ENCODE measurements at places on chromosomes 7 and 10.

DNA sequence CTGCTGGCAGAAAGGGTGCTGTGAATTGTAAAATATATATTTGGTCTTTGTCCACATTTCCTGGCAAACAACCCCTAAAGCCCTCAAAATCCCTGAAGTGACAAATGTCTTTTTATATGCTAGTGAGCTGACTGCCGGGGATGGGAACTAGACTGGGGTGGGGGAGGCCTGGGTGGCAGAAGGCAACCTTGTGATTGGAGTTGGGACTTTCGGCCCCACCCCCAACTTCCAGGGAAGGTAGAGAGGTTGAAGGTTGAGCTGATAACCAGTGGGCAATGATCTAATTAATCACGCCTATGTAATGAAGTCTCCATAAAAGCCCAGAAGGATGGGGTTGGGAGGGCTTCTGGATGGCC lies 2.7 kb downstream of the EPHA1 start:
- DNase-seq = no peak

DNA sequence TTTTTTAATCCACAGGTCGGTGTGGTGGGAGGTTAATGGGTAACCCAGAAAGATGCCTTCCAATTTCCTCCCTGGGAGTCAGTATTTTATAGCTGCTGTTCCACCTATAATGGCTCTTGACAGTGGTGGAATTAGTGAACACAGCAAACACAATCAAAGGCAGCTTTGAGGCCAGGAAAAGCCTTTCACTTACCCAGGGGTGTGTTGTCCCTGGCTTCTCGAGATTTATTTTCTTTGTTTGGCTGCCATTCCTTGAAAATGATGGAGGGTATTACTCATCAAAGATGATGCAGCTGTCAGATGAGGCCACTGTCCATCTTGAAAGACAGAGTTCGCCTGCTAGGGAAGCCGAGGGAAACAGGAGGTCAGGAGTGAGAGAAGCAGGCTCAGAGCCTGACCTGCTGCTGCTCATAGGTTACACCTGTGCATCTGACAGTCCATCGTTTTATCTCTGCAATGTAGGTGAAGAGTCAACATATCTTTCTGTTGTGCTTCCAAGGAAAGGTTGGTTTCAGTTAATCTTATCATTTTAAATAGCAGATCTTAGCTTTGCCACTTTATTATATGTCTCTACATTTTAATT lies 221.6 kb downstream of the XPNPEP1 start:
- no peak for DNase-seq

GRCh38 chr10:61653699-61654098 lies 9.0 kb upstream of the CABCOCO1 start:
- DNase-seq = no peak

- no peak for DNase-seq
Observed at GRCh38 chr7:50554431-50555322, 10.5 kb downstream of the DDC start.

- DNase-seq = no peak
Observed at GRCh38 chr10:48235501-48235900, 39.0 kb downstream of the FRMPD2 start.

GRCh38 chr7:150524018-150524417 lies 9.3 kb downstream of the GIMAP7 start:
- DNase-seq = no peak

DNA sequence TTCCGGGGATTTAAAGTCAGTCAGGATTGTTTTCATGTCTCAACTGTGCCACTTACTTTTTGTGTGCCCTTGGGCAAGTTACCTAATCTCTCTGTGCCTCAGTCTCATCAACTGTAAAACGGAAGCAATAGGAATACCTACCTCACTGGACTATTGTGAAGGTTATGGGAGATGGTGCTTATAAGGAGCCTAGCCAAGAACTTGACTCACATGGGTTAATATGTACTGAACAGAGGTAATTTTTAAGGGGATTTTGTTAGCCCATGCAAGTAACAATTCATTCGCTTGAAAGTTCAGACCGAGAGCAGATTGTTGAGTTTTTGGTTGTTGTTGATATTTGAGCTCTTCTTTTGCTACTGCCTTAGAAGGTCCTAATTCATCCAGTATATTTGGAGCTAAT lies 202.9 kb downstream of the ZNF365 start:
- no peak for DNase-seq

DNA sequence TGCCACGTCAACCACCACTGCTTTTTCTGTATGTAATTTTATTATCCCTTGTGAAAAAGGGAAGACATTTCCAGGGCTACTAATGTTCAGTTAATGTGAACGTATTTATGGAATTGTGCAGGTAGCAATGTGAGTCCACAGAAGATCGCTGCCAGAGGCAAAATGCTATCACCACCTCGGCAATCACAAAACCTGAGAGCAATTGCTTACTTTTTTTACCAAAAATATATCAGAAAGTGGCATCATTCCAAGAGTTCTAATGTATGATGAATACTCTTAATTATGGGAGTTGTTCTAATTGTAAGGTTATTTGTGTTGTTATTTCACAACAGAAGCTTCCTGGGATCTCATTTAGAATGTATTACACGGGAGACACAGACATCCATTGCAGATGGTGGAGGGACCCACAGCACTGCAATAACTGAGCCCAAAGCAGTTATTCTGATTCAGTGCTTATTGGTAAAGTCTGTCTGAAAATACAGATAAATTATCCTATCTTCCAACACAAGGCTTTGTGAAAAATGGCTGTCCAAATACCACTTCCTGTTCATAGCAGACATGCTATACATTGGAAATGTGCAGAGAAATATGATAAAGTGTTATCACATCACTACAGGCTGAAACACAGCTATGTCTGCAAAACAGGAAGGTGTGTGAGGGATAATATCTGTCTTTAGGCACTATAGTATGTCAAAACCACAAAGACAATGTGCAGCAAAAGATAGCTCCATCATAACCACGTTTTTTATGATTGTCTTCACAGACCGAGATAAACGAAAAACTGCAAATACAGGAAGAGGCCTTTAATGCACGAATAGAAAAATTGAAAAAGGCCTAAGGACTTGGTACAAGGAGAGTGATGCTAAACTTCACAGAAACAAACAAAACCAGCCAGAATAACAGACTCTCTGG lies 102.7 kb downstream of the CABCOCO1 start:
- no peak for DNase-seq

DNA sequence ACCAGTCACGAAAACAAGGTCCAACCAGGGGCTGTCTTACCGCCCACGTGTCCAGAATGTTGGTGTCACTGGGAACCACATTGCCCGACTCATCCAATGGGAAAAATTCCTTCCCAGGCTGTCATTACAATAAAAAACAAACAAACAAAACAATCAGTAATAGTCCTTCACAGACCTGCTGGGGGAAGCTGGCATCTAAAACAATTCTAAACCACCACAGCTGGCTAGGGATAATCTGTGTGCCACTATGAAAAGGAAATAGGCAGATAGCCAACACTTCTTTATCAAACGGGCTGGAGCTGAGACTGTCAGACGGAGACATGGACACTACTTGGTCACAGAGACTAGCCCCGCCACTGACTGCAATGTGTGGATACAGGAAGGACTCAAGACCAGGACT lies 9.2 kb downstream of the AKR1B1 start:
- DNase-seq = no peak

GRCh38 chr7:117134411-117134810 lies 181.1 kb downstream of the ST7 start:
- DNase-seq = no peak

- no peak for DNase-seq
Observed at GRCh38 chr10:37535459-37536246, 321.8 kb downstream of the ZNF248 start.

GRCh38 chr7:113550966-113551365 lies 367.8 kb downstream of the PPP1R3A start:
- DNase-seq = no peak

DNA sequence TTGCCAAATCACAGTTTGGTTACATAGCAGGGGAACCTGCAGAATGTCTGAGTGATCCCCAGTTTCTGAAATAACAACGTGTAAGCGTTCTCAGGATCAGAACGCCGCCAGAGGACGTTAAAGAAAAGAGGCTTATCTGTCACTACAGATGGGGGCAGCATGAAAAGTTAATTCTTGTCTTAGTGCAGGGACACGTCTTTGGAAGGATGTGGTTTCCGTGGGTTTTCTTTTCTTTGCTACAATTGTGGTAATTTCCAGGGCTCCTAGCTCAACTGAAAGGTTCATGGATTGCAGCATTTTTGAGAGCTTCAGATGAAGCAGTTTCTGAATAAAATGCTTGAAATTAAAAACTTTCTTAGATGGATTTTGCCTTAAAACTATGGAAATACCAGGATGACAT lies 106.6 kb downstream of the PRKCQ start:
- no peak for DNase-seq

- DNase-seq = no peak
Observed at GRCh38 chr10:113616244-113617074, 47.4 kb downstream of the NRAP start.

- DNase-seq = no peak
Observed at GRCh38 chr10:50551894-50552293, 71.9 kb downstream of the SGMS1 start.

- no peak for DNase-seq
Observed at GRCh38 chr10:75841266-75841665, 409.8 kb downstream of the LRMDA start.

DNA sequence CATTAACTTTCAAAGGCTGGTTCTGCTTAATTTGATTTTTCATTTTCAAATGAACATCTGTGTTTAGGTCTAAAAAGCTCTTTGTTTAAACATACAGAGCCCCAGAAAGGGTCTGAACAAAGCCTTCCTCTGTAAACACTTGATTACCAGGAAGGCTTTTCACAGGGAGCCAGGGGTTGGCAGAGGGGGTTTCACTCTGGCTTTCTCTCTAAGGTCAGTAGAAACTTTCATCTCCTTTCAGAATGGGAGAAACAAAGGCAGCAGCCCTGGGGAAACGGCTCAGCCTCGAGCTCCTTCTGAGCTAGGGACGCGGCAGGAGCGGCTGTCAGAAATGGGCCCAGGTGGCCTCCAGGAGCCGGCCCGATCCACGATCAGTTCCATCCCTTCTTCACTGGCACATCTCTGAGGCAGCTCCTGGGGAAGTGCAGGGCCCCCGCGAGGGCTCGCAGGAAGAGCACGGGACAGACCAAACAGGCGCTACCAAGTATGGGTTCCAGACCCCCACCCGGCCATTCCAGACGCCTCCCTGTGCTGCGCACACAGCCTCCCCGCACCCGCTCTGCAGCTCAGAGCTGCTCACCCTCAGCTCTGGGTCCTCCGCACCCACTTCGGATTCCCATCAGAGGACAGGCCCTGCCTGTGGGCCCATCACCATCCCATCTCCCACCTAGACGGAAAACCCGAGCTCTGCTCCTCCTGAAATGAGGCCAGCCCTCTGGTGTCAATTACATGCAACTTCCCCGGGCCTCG lies 124.1 kb downstream of the MAD1L1 start:
- no peak for DNase-seq

- DNase-seq = no peak
Observed at GRCh38 chr10:119748871-119749270, 23.0 kb downstream of the INPP5F start.

DNA sequence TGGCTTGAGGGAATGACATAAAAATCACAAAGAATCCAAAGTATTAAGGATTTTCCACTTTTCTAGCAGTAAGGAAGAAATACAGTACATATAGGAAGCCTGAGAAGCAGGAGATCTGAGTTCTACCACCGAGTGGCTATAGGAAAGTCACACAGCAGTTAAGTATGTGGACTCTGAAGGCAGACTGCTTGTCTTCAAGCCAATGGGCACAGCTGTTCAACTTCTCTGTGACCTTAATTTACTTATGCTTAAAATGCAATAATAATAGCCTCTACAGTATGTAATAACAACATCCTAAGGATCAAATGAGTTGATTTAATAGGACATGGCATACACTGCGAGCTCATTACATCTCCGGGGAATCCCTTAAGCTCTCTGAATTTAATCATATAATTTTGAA lies 68.0 kb downstream of the CTTNBP2 start:
- DNase-seq = no peak

GRCh38 chr7:122438006-122438405 lies 133.5 kb upstream of the FEZF1 start:
- no peak for DNase-seq

DNA sequence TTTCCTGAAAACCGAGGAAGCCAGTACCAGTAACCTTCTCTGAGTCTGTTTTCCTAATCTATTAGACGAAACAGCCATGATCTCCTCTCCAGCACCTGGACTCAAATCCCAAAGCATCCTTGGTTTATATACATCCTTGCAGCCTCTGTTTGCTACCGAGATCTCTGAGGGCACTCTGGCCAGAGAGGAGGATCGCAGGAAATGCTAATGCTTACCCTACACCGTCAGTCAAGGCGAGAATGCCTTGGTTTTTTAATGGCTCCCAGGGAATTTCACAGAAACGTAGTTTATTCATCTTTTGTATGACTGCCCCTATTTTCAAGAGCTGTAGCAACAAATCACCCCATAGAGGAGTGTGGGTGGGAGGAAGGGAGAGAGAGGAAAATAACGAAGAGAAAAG lies 91.5 kb upstream of the CALN1 start:
- no peak for DNase-seq

- DNase-seq = no peak
Observed at GRCh38 chr10:79273604-79274003, 73.7 kb upstream of the PPIF start.

- DNase-seq = no peak
Observed at GRCh38 chr7:148142660-148143248, 447.8 kb upstream of the C7orf33 start.

- DNase-seq = no peak
Observed at GRCh38 chr10:66999762-67000545, 74.1 kb downstream of the LRRTM3 start.

GRCh38 chr7:2795906-2796305 lies 48.2 kb downstream of the GNA12 start:
- DNase-seq = no peak

Measured in activated CD8-positive, alpha-beta memory T cell treated with anti-CD3 and anti-CD28 coated beads for 4 hours (primary cell).